Activated T-helper 9 cell treated with anti-CD3 and anti-CD28 coated beads, Interleukin-2, amount 50 U/mL, for 16 hours (primary cell): ENCODE measurements at places on chromosomes 2 and 18.

DNA sequence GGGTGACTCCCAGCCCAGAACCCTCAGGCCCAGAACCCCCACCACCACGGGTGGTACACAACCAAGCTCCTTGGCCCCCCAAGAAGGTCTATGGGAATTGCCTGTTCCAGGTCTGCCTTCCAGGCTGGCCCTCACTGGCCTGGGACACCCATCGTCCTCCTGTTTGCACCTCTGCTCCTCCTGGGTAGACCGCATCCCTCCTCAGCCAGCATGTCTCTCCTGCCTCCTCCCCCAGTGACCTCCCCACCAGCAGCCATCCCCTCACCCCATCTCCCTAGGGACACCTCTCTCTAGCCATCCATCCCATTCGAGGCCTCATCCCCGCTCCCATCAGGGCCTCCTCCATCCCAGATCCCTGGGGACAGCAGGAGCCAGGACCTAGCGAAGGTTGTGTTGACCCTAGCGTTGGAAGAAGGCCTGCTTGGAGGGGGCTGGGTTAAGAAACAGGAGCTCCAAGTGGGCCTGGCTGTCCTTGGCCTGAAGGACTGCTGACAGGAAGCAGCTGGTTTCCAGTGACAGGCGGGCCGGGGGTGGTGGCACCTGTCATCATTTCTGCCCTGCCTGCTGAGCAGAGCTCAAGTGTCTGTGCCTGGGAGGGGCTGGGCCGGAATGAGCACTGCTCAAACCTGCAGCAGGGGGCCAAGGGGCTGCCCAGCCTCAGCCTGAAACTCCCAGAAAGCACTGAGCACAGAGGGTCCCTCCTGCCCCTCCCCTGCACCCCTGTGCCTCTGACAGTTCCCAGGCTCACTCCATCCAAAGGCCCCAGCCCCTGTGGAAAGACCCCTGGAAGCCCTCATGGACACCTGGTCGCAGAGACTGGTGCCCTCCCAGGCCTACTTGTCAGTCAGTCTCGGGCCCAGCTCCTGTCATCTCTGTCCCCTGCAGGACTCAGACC, 96.0 kb upstream of the OTOS start:
- no peak for DNase-seq

DNA sequence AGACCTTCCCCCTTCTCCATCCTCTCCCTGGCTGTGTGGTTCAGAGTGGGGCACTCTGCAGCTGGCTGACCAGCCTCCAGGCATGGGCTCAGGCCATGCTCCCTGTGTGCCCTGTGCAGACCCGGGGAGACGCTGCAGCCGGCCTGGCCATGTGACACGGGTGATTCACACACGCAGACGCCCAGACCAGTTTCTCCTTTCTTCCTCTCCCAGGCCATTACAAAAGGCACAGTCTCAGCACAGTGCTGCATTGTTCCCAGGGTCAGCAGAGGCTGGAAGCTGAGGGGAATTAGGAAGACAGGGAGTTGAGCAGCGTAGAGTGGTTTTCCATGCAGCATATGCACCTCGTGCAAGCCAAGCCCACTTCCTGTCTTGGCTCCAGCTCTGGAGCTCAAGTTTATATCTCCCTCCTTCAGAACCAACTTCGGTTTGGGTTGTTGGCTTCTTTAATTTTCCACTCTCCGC, 288.5 kb downstream of the TNS1 start:
- DNase-seq = no peak

DNA sequence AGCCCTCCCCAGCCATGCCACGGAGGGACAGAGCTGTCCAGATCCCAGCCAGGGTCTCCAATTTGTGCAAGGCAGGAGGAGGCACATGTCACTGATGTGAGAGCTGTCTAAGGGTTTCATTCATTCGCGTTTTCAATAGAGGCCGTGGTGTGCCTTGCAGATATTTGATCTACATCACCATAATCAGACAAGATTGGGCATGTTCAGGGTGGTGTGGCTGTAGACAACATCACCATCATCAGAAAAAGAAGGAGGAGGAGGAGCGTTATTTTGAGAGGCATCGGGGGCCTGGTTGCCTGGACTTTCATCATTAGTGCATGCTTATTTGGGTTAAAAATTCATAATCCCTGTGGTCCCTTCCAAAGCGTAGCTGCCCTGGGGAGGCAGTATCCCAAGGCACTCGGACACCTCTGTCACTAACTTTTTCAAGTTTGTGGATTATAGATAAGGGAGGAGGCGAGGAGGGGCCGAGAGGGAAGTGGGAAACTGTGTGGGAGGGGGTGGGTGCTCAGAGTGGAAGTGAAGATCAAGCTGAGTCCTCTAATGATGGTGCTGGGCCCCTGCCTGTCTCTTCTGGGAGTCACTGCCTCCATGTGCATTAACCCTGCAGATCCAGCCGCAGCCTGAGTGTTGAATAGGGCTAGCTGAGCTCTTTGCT, 194.1 kb downstream of the CTIF start:
- DNase-seq = no peak

DNA sequence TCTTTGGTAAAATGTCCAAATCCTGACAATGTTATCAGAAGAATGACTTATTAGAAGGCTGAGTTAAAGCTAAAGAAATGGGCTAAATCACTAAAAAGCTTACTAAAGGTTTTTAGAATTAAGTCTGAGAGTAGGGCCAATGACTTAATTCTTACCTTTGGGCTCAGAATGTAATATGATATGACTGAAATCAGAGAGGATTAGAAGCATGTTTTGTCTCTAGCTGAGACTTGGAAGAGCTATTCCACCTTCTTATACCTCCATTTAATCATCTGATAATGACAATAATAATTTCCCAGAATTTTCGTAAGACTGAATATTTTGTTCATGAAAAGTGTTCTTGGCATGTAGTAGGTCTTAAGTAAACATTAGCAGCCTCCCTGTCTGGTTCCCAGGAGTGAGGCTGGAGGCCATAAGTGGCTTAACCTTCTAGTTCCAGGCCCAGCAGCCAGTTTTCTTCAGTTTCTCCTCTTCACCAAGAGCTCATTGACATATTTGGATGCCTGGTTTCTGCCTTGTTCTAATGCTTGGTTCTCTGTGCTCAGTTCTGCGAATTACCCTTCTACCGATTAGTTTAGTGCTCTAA, 25.5 kb upstream of the E2F6 start:
- DNase-seq = no peak

GRCh38 chr2:120670371-120670770, 65.3 kb upstream of the GLI2 start:
- DNase-seq = no peak

DNA sequence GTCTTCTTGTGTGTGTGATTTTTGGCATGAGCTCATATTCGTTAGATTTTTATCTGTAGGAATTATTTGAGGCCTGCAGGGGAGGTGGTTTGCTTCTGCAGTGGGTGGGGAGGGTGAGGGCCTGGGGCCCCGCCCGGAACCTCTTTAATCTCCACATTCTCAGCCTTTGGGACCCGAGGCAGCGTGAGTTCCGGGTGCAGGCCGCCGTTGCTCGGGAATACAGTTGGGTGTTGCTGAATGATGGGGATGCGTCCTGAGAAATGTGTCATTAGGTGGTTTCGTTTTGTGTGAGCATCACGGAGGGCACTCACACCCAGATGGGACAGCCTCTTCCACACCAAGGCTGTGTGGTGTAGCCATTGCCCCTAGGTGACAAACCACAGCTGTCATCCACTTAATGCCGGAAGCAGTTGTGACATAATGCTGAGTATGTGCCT, 13.7 kb upstream of the GAL3ST2 start:
- peak; percentile 56 for DNase-seq

GRCh38 chr2:235850289-235850688, 317.9 kb downstream of the GBX2 start:
- no peak for DNase-seq

- no peak for DNase-seq
Measured at GRCh38 chr2:131413148-131413747, 49.3 kb upstream of the RAB6D start.

DNA sequence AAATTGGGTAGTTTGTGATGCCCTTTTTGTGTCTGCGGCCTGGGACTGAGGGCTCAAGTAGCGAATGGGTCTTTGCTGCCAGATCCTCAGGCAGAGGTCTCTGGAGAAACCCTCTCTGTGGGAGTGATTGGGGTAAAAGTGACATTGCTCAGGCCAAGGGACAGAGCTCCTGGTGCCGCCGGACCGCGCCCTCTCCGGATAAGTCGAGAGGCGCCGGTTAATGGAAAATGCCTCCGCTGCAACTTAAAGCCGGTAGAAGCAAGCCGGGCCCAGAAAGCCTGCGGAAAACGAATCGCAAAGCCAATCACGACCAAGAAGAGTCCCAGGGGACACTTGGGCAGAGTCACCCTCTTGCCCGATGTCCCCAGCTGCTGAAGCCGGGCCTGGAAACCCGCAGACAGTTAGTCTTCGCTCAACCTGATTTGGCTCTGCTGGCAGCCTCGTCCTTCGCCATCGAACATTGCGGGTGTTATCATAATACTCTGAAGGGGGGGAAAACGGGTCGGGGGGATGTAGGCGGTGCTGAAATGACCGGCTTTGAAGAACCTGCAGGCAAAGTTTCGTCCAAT, 352 bp upstream of the HOXD12 start:
- DNase-seq = no peak

DNA sequence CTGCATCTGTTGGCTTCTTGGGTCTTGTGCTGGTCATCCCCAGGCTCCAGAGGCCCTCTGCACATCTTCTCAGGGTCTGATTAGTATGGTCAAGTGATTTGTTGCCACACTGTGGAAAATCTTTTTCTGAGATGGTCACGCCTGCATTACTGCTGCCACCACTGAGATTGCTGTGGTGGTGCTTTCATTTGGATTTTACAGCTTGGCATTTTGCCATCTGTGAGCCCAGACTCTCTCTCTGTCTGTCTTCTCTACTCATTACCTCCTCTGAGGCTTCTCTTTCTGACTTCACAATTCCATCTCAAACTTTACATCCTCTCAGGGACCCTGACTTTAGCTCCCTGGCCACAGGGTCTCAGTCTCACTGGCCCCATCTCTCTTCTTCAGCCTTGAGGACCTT, 154.6 kb downstream of the LRRTM1 start:
- no peak for DNase-seq

DNA sequence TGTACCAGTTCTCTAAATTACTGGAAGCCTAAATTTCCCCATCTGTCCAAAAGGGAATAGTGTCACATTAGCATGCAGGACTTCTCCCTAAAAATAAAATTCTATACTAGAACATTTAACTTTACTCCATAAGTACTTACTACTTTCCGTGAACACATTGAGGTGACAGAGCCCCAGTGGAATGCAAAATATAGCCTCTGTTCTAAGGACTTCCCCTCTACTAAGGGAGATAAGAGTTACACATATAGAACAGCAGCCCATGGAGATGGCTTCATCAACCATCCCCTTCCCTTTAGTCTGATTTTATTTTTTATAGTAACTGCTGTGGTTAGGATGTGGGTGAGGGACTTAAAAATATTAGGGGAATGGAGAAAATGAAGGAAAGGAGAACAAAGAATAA, 68.9 kb upstream of the STPG4 start:
- DNase-seq = no peak

GRCh38 chr2:234318361-234318760, 178.5 kb downstream of the ARL4C start:
- no peak for DNase-seq

DNA sequence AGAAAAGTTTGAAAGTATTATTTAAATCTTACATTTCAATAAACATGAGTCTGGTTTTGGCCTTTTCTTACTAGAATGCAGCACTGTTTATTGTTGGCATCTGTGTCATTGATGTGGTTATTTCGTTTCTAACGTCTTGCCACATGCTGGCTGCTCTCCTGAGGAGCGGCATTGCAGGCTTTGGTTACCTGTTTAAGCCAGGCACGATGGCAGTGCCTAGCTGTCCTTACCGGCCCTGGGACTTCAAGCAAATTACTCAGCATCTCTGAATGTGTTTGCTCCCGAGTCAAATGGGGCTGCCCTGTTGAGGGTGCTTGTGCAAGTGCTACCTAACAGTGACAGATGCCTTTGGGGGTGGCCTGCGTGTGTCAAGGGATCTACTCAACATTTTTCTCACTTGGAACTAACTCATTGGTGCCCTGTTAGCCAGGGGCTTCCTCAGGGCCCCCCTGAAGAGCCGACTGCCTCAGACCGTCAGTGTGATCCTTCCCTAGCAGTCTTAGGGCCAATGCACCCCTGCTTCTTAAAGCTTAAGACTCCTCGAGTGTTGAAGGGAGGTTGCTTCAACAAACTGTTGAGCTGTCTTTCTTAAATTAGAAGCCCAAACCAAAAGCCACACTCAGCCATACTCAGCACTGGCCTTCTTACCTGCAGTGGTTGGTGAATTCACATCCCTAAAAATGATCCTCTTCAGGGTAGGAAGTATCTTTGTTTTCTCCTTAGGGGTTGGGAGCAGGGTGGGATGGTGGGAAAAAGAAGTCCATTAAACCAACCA, 151.5 kb downstream of the NCK2 start:
- no peak for DNase-seq

- DNase-seq = no peak
Measured at GRCh38 chr2:140584471-140584870, 1546.3 kb downstream of the LRP1B start.

DNA sequence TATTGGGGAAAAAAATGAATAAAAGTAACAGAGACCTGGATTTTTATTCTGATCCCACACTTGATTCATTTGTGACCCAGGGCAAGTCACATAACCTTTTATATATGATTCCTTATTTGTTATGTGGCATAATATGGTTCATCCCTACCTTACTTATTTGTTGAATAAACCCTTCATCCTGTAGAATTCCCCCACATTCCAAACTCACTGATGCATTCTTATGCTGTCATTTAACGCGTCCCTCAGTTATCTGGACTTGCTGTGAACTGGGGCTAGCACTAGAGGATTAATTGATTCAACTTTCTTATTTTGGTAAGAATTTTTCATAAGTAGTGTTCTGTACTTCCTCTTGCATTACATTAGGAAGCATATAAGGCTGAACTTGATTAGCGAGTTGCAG, 384.7 kb upstream of the RAB12 start:
- no peak for DNase-seq

DNA sequence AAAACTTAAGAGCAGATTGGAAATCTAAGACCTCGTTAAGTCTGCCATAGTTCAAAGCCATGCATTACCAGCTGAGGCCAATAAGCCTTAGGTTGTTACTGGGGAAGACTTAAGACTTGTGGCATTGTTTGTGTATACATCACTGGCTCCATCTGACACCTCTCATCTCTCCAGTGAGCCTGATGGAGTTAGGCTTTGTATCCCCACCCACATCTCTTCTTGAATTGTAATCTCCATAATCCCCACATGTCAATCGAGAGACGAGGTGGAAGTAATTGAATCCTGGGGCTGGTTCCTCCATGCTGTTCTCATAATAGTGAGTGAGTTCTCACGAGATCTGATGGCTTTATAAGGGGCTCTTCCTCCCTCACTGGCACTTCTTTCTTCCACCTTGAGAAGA, 404.6 kb downstream of the ARHGAP15 start:
- DNase-seq = no peak

DNA sequence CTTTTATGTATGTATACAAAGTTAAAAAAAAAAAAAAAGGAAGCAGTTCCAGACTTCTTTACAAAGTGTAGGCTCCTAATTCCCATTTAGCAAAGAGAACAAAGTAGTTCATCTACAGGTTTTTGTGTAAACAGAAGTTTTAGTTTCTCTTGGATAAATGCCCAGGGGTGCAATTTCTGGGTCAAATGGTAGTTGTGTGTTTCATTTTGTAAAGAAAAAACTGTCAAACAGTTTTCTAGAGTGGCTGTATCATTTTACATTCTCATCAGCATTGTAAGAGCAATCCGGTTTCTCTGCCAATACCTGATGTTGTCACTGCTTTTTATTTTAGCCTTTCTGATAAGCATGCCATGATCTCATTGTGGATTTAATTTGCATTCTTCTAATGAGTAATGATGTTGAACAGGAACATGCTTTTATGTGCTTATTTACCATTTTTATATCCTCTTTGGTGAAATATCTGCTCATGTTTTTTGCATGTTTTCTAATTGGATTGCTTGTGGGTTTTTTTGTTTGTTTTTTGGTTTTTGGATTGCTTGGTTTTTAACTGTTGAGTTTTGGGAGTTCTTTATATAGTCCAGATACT, 16.6 kb upstream of the PSME4 start:
- no peak for DNase-seq

GRCh38 chr2:16626497-16626896, 39.1 kb downstream of the CYRIA start:
- DNase-seq = no peak
